ENCODE measurements at places on chromosomes 2 and 18.

DNA sequence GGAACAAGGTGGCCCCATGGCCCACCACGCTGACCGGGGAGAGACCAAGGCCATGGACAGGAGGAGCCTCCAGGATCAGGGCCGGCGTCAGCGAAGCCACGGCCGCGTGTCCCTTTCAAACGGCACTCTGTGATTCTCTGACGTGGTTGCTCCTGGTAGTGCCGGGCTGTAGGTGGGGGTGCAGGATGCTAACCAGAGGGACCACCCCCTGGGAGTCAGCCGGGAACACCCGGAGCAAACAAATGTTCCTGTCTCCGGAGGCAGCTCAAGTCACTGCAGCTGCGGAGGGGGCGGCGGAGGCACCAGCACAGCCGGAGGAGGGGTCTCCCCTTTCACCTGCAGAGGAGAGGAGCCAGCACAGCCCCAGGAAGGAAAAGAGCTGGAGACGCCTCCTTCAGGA is 750.6 kb upstream of the SALL3 start:
- DNase-seq: no peak

GRCh38 chr2:68388772-68389171 is 23.7 kb downstream of the PLEK start:
- DNase-seq: no peak

DNA sequence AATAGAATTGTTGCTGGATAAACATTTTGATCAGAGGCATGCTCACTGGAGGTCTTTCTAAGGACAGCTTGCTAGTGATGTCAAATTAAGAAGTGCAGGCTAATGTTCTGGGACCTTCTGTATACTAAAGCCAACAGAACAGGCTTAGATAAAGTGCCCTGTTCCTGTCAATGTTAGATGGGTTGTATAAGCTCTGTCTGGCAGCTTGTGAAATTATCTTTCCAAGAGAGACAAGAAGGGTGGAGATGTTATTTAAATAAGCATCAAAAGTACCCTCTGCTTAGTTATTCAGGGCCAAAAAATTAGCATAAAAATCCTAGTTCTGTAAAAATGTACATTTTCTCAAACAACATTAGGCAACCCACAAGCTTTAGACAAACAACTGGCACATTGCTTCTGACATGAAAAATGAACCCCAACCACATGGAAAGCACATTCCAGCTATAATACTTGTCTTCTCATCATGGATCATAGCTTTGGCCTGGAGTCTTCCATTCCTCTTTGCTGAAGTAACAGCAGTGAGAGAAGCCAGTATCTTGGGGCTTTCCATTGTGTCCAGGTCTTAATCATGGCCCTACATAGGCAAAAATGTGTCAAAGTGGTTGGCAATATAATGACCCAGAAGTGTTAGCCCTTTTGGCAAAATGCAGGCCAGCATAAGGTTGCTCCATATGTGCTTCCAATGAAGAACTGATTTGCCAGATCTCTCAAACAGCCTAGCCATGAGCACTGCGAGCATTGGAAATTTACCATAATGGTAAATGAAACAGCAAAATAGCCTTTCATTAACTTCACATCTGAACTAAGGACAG is 478.1 kb upstream of the ZNF804A start:
- DNase-seq: no peak

DNA sequence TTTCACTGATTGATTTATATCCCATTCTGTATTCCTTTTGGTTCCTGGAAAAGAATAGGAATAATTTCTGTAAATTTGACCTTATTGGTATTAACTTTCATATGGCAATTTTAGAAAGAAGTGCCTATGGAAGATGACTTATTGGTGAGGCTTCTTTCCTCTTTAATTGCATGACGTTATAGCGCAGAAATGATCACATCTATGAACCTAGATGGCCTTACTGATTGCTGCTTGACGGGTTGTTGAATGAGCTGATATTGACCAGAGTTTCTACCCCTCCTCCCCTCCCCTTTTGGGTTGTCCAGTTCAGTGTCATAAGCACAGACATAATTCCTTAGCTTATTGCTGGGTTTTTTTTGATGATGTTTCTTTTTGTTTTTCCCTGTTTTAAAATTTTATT is 14.6 kb downstream of the ACSL3 start:
- no peak for DNase-seq

- no peak for DNase-seq
Measured at GRCh38 chr2:118992740-118993391, 50.9 kb downstream of the MARCO start.

- DNase-seq: no peak
Measured at GRCh38 chr2:236659758-236660150, 90.1 kb downstream of the ACKR3 start.

DNA sequence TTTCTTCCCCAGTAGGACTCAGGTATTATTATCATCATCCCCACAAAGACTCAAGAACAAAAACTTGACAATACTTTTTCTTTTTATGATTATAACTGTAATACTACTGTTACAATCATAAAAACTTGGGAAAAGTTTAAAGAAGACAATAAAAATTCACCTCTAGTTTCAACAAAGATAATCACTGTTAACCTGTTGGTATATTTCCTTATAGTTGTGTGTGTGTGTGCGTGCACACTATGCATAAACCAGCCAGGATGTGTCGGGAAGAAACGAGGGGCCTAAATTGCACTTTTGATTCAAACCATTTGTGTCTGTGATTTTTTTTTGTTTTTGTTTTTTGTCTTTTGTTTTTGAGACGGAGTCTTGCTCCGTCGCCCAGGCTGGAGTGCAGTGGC is 233.0 kb downstream of the TPGS2 start:
- no peak for DNase-seq

- DNase-seq: no peak
Measured at GRCh38 chr2:32290000-32290339, 12.3 kb downstream of the YIPF4 start.

- DNase-seq: peak; percentile 27
Measured at GRCh38 chr2:25228848-25229278, 60.5 kb upstream of the POMC start.

GRCh38 chr2:61167579-61167978 is 5.6 kb downstream of the C2orf74 start:
- no peak for DNase-seq

- DNase-seq: no peak
Measured at GRCh38 chr2:127411653-127412369, 6.4 kb upstream of the PROC start.

DNA sequence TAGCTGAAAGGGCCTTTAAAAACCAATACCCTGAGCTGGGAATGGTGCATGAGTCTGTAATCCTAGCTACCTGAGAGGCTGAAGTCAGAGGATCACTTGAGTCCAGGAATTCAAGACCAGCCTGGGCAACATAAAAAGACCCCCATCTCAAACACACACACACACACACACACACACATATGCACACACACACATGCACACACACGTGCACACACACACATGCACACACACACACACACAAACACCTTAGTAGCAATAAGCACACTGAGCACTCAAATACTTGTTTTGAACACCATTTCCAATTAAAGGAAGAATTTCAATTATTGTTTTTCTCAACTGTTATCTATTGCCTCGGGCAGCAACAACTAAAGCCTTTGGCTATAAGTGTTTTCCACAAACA is 25.6 kb upstream of the UBE2F start:
- DNase-seq: no peak

DNA sequence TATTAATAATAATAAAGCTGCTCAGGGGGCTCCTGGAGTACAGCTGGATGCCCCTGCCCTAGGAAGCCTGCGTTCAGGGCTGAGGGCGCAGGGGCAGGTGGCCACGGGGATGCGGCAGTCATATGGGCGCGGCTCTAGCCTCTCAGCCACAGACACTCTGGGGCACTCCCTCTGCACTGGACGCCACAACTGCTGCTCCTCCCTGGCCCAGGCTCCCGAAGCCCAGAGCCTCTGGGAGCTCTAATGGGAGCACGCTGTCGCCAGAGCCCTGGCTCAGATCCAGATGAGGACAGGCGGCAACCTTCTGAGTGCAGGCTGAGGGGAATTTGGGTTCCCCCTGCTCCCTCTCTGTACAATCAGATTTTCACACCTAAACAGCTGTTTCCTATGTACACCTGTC is 93.6 kb downstream of the MTCL1 start:
- no peak for DNase-seq

GRCh38 chr2:75790121-75790813 is 79.6 kb upstream of the GCFC2 start:
- DNase-seq: no peak

DNA sequence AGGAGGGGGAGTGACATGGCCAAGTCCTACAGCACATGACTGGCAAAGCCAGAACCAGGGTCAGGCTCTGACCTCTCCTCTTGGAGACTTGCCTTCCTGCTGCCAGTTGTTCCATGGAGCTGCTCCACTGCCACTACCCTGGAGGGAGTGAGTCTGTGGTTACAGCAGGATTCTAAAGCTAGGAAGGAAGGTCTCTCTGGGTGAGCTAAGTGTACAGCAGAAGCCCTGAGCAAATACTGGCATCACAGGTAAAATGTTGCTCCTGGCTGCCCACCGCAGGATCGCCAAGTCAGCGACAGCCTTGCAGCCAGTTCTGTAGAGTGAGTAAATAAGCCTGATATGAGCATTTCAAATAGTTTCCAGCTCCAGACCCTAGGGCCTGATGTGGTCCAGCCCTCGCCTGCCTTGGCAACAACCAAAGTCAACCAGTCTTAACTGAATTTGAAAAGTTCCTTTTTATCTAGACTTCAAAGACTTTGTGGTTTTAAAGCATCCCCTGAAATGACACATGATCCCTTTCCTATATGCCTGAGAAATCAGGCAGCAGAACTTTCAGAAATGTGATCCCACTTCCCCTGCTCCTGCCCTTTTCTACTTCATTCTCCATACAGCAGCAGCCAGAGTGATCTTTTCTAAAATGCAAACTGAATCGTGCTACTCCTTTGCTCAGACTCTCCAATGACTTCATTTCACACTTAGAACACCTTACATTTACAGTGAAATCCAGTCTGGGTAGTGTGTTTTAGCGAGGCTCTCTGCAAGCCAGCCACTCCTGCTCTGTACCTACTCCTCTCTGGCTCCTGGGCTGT is 114.3 kb downstream of the MGAT5 start:
- DNase-seq: no peak

- DNase-seq: no peak
Measured at GRCh38 chr2:69022548-69022947, 9.6 kb downstream of the ANTXR1 start.

GRCh38 chr2:158120102-158120501 is 18.4 kb downstream of the UPP2 start:
- no peak for DNase-seq

GRCh38 chr2:50591021-50591420 is 440.9 kb downstream of the NRXN1 start:
- no peak for DNase-seq

DNA sequence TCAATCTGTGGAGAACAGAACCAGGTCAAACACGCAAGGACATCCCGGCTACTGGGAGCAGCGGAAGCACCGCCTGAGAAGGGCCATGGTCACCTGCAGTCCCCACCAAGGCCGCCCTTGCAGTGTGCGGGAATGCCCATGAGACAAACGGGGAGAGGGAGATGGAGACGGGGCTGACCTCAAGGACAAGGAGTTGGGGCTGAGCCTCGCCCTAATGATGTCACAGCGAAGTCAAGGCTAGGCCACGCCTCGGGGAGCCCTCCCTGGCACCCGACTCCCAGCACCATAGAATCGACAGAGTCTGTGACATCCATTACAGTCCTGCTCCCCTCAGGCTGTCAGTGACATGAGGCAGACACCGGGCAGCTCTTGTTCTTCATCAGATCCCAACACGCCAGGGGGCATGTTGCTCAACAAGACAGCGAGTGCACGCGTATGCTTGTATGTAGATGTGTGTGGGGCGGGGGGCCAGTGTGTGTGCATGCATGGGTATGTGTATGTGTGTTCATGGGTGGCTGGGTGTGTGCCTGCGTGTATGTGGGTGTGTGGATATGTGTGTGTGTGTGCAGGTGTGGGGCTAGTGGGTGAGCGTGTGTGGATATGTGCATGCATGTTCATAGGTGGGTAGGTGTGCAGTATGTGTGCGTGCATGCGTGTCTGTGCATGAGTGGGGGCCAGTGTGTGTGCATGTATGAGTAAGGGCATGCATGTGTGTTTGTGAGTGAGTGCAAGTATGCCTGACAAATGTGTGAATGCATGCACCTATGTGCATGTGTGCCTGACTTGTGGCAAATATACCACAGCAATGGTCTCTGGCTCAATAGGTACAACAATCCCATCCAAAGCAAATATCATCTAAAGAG is 57.0 kb downstream of the ANKMY1 start:
- DNase-seq: no peak

- DNase-seq: no peak
Measured at GRCh38 chr2:230410861-230411569, 5.0 kb upstream of the SP100 start.

- DNase-seq: no peak
Measured at GRCh38 chr2:102376052-102376591, 20.5 kb downstream of the IL18R1 start.

- DNase-seq: no peak
Measured at GRCh38 chr2:240425697-240426096, 9.8 kb upstream of the GPC1 start.

DNA sequence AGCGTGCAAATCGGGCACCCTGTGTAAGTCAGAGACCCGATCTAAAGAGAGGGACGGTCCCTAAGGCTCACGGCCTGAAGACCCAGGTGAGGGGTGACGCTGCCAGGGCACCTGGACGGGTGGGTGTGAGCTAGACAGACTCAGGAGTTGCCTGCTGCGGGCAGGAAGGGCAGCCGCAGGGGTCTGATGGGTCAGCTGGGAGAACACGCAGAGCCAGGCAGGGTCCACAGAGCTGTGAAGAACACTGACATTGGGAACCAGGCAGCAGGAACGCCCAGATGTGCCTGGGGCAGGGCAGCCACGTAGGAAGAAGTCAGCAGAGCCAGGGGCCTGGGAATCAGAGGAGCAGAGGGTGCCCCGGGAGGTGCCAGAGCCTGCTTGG is 25.9 kb downstream of the HDAC4 start:
- DNase-seq: no peak

DNA sequence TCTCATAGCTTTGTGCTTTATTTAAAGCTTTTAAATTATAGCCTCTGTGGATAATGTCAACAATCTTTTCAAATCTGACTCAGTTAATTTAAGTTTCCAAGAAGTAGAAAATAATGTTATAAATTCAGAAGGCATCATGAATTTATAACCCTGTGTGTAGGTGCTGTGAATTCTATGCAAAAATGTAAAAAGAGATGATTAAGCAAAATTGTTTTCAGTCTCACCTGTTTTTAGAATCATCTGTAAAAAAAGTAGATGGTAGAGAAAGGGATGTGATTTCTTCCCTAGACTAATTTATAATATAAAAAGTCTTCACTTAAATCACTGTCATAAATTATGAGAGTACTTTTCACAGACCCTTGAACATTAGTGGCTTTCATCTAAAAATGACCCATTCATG is 85.6 kb upstream of the NOSTRIN start:
- no peak for DNase-seq

- no peak for DNase-seq
Measured at GRCh38 chr2:60405271-60405919, 148.1 kb downstream of the BCL11A start.

GRCh38 chr2:68465081-68465916 is 1.8 kb downstream of the FBXO48 start:
- no peak for DNase-seq
